ENCODE measurements at places on chromosomes 16 and 17.

GRCh38 chr17:8963647-8964258 lies 1.8 kb downstream of the PIK3R5 start:
- DNase-seq, result no peak

- no peak for DNase-seq
Observed at GRCh38 chr16:13742928-13743327, 177.0 kb upstream of the ERCC4 start.

DNA sequence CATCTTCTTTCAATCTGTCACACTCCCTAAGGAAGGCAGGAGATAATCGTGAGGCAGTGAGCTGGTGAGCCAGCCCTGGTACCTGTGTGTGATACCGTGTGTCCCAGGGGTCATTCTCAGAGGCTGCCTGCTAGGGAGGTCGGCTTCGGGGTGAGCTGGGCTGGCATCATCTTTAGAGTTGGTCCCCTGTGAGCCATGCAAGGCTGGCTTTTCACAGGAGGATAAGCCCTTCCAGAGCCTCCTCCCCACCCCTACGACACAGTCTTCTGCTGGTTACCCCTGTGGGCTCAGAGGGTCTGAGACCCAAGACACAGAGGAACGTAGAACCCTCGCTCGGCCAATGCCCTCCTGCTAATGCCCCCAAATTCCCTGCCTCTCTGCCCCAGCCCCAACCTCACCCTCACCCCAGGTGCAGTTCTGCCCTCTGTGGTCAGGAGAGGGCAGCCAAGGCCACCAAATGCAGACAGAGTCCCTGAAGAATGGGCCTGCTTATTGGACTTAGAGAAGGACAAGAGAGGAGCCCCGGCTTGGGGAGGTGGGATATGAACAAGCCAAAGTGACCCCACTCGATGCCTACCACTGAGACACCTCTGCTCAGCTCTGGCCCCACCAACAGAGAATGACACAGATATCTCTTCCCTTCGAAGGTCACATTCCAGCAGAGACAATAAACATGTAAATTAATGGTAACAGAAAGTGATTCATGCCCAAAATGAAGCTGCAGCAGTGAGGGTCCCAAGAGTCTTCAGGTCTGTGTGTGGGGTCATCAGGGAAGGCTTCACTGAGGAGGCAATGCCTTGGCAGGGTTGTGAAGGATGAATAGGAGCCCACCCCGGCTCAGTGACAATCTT lies 80.8 kb upstream of the CCL1 start:
- no peak for DNase-seq

DNA sequence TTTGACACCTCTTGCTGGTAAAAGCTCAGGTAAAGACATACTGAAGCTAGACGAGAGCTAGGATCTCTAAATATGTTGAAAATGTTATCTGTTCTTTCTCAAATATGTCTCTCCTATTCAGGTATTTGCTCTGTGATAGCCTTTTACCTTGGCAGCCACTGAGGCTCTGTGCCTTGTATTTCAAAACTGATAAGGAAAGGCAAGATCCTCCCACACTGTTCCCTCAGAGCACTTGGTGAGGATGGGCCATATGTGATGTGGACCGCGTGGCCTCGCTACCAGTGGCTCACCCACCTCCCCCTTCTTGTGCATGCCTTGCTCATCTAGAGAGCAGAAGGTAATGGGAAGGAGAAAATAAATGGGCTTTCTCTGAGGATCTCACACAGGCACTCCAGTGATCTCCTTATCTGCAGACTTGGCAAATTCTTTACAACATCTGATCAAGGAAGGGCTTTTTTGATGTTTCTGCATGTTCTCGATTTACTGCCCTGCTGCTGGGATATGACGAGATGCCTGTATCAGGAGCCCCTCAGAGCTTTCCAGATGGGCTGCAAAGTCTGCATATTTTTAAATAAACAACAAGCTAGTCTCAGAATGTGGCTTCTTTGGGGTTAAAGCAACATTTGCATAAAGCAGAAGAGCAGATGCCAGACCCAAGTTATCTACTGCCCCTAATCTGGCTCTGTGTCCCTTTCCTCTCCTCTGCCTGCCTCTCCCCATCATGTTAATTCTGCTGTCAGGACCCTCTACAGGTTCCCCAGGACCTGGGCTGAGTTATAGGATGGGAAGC lies 16.9 kb downstream of the HOXB1 start:
- no peak for DNase-seq

- no peak for DNase-seq
Observed at GRCh38 chr17:9811537-9811936, 10.3 kb downstream of the GSG1L2 start.
